Epithelial cell of proximal tubule (primary cell): ENCODE measurements at places on chromosomes 5 and 9. TPM values are rescaled to one million over a fixed set of nuclear protein-coding genes. Genes with fewer than 3 reads are reported as not detected.

The GZMA gene
- total RNA-seq: not detected in 2 replicates

The ABHD17B gene
- total RNA-seq: 16.9 and 23.4 TPM in 2 replicates

The FBXO38 gene
- 26.1 and 29.2 TPM in 2 replicates for total RNA-seq

The PITX1 gene
- 0.14 and 1.6 TPM in 2 replicates for total RNA-seq

The GCNT4 gene
- total RNA-seq: 2.3 and 2.7 TPM in 2 replicates

The IFNA2 gene
- not detected in 2 replicates for total RNA-seq

The PCDHA6 gene
- not detected in 2 replicates for total RNA-seq

The FGD3 gene
- 0.14 and 0.58 TPM in 2 replicates for total RNA-seq
